ENCODE measurements at places on chromosomes 11 and 22. TPM values are rescaled to one million over a fixed set of nuclear protein-coding genes. Genes with fewer than 3 reads are reported as not detected.
A peak's percentile ranks its signal among the peaks of the same experiment; 100 is the strongest.

- no peak for DNase-seq
Measured at GRCh38 chr11:45501392-45502225, 163.8 kb downstream of the CHST1 start.

DNA sequence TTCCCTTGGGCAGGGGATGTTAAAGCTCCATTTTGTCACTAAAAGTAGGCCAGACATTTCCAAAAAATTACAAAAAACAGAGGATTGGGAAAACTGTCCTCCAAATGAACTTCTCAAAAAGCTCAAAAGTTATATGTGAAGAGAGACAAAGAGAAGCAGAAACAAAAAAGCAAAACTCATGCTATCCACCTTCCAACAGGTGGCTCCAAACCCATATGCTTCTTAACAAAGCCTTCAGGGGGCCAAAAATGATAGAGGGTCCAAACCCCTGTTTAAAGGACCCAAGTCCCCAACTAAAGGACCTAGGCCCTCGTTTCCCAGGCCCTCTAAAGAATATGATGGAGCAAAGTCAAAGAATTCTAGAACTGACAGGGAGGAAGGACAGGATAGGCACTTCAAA lies 146.7 kb downstream of the AASDHPPT start:
- no peak for DNase-seq

RIMBP3C gene
- total RNA-seq, result 0.42 TPM

DNA sequence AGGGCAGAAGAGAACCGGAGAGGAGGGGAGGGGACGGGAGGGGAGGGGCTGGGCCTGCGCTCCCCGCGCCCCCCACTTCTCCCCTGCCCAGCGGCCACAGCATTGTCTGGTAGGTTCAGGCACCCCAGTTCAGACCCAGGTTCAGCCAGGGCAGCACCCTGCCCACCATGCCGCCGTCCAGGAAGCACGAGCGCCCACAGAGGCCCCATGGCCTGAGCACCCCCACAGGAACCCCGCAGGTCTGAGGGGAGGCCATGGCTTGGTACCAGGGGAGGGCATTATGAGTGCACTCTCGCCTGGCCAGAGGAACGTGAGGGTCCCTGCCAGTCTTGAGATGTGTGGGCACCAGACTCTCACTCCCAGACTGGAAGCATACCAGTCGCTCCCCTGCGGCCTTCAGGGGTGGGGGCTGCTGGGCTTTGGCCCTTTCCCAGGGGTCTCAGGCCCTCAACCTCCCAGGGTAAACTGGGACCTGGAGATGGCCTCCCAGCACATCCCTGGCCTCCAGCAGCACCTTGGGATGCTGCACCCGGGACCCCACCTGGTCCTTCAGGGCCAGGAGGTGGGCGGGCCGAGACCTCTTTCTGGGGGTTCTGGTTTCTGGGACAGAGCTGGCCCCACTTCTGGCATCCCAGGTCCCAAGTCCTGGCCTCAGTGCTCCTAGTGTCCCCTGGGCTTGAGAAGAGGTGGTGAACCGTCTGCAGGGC lies 597 bp upstream of the PLXNB2 start:
- DNase-seq, result peak; percentile 7

- DNase-seq, result peak; percentile 13
Measured at GRCh38 chr11:103434073-103434411, 324.8 kb downstream of the DYNC2H1 start.

DNA sequence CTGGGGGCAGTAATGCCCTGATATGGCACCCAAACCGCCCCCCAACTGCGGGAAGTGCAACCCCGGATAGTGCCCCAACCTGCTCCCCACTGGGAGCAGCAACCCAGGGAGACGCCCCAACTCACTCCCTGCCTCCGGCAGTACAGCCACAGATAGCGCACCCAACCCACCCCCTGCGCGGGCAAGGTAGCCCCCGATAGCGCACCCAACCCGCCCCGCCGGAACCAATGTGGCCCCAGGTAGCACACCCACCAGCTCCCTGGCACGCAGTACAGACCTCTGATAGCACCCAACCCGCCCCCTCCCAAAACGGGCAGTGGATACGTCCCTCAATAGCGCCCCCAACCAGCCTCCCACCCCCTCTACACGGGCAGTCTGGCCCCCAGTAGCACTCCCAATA lies 3.8 kb upstream of the RFPL3 start:
- DNase-seq, result no peak

DGCR6L gene
- total RNA-seq, result 72.8 TPM

OTOG gene
- 0.10 TPM for total RNA-seq

- peak; percentile 47 for DNase-seq
Measured at GRCh38 chr22:29914165-29914564, 31.2 kb downstream of the MTMR3 start.

- peak; percentile 62 for DNase-seq
Measured at GRCh38 chr11:69157156-69157821, 1.6 kb downstream of the SMIM38 start.

GRCh38 chr11:80054582-80055165 lies 613.8 kb upstream of the TENM4 start:
- no peak for DNase-seq

DNA sequence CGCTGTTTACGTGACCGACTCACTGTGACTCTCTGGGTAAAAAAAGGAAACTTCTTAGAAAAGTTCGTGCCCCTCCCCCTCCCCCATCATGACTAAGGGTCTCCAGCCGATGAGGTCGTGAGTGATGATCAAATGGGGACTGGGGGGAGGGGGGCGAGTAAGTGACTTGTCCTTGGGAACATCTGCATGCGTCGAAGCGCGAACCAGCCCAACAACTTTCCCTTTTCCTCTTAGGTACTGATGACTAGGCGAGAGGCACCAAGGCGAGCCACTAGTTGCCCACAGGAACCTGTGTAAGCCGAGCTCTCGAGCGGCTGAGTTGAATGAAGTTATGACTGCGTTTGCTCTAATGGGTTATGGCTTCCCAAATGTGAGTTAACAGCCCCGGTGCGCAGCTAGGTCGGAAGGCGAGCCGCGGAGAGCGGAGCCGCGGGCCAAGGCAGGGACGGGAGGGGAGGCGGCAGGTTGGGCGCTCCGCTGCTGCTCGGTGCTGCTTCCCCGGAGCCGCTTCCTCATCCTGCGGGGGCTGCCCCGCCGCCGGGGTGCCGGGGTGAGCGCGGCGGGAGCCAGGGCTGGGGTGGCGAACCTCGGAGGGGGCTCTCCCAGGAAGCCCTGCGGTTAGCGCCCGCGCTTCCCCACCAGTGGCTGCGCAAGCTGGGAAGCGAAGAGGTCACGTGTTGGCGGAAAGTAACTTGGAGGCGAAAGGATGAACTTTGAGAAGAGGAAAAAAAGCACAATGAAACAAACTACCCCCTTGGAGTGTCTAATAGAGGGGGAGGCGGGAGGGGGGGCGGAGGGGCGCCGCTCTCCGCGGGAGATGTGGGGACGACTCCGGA lies 22.1 kb upstream of the BDNF start:
- DNase-seq, result peak; percentile 34

RFPL3 gene
- not detected for total RNA-seq

- DNase-seq, result no peak
Measured at GRCh38 chr11:118212131-118212725, 12.6 kb downstream of the JAML start.

DNA sequence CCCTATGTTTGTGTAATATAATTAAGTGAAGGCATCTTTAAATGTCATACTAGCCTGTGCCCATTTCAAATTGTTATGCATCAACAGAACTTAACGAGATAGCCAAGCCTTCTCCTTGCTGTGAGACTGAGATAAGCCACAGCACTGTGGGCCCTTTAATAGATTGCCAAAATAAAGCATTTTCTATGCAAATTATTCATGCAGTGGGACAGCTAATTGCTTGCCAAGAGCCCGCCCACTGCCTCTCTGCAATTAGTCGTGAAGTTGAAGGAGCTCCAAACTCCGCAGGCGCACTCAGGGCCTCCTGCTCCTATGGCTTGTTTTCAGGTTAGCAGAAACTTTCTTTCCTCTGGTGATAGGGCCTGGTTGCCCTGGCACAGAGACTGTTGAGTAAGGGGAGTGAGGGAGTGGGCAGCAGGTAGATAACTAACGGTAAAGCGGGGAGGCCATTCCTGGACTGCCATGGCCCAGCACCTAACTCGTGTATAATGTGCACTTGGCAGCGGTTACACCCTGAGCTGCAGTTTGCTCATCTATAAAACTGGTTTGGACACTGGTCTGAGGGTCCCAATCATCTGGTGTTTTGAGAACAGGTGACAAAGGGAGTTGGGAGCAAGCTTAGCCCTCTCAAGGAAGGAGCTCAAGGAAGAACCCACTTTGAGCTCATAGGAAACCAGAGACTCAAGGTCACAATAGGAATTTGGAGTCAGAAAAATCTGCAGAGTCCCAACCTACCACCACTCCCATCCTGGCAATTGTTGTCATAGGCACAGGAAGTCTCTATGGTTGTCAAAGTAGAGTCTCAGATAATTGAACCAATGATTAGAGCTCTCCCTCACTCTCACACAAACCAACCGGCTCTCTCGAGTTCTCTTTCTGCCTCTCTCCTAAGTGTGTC lies 33.9 kb upstream of the RIC3 start:
- no peak for DNase-seq

GRCh38 chr11:83766932-83767331 lies 480.8 kb upstream of the CCDC90B start:
- DNase-seq, result no peak

DNA sequence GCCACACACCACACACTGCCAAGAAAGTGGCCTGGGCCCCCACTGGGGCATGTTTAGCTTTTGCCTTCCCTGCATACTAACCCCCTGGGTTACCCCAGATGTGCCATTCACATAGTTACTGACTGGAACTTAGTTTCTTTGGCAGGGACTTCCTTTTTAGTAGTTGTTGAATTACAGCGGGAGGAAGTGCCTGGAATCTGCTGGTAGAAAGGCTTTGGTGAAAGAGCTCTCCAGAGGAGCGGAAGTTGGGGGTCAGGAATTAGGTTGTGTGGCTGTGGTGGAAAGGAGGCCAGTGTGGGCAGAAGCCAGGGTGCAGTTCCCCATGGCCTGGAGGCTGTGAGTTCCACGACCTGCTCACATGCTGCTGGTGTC lies 69.0 kb downstream of the MED15 start:
- DNase-seq, result no peak

APOL5 gene
- 1.1 TPM for total RNA-seq

Measured in myocyte (in vitro differentiated cells).